ENCODE measurements at places on chromosomes 2 and 18. TPM values are rescaled to one million over a fixed set of nuclear protein-coding genes. Genes with fewer than 3 reads are reported as not detected.

Gene CIB4
- total RNA-seq: not detected

Gene ASB18
- total RNA-seq: not detected

- H3K36me3 ChIP-seq: no peaks in the 10 kb centered on the region
- no peaks in the 10 kb centered on the region for H3K27me3 ChIP-seq
- no peaks in the 10 kb centered on the region for H3K4me1 ChIP-seq
- DNase-seq: no peak
These were observed 76.7 kb downstream of the RND3 start for GRCh38 chr2:150410809-150411208.

- H3K27ac ChIP-seq: peak overlapping the region; percentile 72
- no peaks in the 10 kb centered on the region for H3K27me3 ChIP-seq
- no peak for DNase-seq
- peaks cover 78% of the 10 kb centered on the region for H3K36me3 ChIP-seq
- no peak overlapping the region for H3K4me3 ChIP-seq
- H3K4me1 ChIP-seq: peaks cover 93% of the 10 kb centered on the region
These were observed 19.6 kb downstream of the B3GNT2 start for GRCh38 chr2:62215306-62216064.

DNA sequence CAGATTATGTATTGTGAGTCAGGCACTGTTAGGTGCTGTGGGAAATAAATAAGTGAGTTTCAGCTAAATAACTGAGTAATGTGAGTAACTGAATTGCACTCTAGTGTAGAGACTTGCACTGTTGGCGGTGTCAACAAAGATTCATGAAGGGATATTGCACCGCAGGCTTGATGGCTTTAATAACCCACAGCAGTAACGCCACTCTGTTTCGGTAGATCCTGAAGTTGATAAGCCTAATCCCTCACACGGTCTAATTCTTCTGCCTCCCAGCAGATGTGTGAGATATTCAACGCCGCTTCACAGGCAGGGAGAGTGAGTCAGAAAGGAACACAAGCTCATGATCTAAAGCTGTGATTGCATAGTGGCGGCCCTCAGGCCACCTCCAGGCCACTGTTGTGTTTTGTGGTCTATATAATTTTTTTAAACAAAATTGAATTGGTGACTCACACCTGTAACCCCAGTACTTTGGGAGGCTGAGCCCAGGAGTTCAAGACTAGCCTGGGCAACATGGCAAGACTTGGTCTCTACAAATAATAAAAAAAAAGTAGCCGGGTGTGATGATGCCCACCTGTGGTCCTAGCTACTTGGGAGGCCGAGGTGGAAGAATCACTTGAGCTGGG is 94.3 kb downstream of the LIPG start:
- peaks cover 5% of the 10 kb centered on the region for H3K27me3 ChIP-seq
- no peaks in the 10 kb centered on the region for H3K4me1 ChIP-seq
- no peak overlapping the region for H3K4me3 ChIP-seq
- DNase-seq: no peak

GRCh38 chr2:38806015-38806732 is 28.2 kb downstream of the GEMIN6 start:
- no peak for DNase-seq
- H3K27me3 ChIP-seq: no peaks in the 10 kb centered on the region

DNA sequence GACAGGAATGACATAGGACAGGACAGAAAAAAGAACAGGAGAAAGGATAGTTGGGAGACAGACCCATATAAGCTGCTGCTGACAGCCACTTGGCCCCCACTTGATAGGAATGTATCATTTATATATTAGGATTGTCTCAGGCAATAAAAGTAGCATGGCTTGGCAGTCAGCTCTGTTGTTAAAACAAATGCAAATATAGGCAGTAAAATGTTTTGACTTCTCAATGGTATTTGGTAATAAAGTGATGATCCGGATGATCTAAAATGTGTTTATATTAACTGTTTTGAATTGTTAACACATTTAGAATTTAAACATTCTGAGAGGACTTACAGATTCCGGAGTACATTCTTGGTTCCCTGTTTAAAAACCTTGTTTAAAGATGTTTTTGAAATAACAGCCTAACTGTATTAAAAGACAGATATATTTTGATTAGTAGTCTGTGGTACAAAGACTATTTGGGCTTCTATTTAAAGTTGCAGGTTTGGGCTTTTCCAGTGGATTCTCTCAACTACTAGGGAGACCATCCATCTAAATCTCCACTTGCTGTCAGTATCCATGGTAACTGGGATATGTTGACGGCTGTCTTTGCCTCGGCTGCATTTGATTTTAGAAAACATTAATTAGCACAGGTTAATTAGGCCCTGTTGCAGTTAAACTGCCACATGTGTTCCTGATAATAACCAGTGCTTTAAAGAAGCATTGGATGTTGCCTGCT is 147.6 kb downstream of the ESCO1 start:
- no peak for DNase-seq
- no peak overlapping the region for H3K4me3 ChIP-seq
- no peaks in the 10 kb centered on the region for H3K36me3 ChIP-seq
- peaks cover 18% of the 10 kb centered on the region for H3K27me3 ChIP-seq
- peaks cover 4% of the 10 kb centered on the region for H3K4me1 ChIP-seq
- H3K27ac ChIP-seq: no peak overlapping the region

GRCh38 chr2:189544318-189545042 is 36.1 kb downstream of the SLC40A1 start:
- DNase-seq: no peak
- H3K4me1 ChIP-seq: peaks cover 5% of the 10 kb centered on the region
- no peak overlapping the region for H3K27ac ChIP-seq
- H3K36me3 ChIP-seq: no peaks in the 10 kb centered on the region

Data from activated naive CD8-positive, alpha-beta T cell treated with anti-CD3 and anti-CD28 coated beads for 36 hours (primary cell).